Left lung (tissue), 14 donors: ENCODE measurements at places on chromosomes 12 and 14. TPM values are rescaled to one million over a fixed set of nuclear protein-coding genes. Genes with fewer than 3 reads are reported as not detected.

DNA sequence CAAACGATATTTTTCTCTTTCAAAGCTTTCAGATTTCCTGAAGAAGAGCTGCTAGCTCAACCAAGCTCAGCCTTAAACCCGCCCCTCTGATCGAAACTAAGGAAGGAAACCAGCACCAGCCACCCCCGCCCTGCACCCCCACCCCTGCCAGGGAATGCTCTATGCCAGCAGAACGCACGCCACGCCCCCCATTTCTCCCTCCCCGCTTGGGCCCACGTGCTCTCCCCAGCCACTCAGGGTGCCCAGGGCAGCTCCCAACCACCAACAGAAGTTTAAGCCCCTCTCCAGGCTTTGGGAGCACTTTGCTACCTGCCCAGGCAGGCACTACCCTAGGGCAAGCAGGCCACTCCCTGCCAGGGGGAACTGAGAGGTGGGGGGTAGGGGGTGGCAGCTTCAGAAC lies 18.8 kb upstream of the KRT78 start:
- H3K36me3 ChIP-seq: no peaks in the 10 kb centered on the region
- no peaks in the 10 kb centered on the region for H3K27me3 ChIP-seq
- peak; percentile 84 for DNase-seq
- no peak overlapping the region for H3K4me3 ChIP-seq
- H3K27ac ChIP-seq: no peak overlapping the region
- H3K4me1 ChIP-seq: peaks cover 27% of the 10 kb centered on the region

DNA sequence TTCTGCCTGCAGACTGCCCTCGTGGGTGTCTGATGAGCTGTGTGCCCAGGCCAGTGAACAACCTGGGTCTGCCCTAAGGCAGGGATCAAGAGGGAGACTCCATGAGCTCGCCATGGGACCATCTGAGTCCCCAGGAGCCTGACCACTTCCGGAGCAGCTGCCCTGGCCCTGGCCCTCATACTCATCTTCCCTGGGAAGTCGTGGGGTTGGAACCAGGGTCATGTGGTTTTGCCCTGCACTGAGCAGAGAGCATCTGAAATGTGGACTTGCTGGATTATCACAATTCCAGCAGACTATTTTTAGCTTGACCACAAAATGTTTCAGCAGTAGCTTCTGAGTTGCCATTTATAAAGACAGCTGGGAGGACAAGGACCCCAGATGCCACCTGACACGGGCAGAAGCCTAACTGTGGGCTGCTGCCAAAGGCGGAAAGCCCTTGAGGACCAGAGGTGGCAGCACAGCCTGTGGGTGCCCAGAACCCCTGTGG lies 6.7 kb downstream of the BTBD6 start:
- no peaks in the 10 kb centered on the region for H3K27me3 ChIP-seq
- H3K36me3 ChIP-seq: peaks cover 40% of the 10 kb centered on the region
- H3K27ac ChIP-seq: no peak overlapping the region
- DNase-seq: no peak

GRCh38 chr14:101217616-101218371 lies 314.3 kb upstream of the RTL1 start:
- no peaks in the 10 kb centered on the region for H3K36me3 ChIP-seq
- H3K27ac ChIP-seq: no peak overlapping the region
- no peaks in the 10 kb centered on the region for H3K4me1 ChIP-seq
- H3K4me3 ChIP-seq: no peak overlapping the region
- DNase-seq: no peak
- H3K27me3 ChIP-seq: no peaks in the 10 kb centered on the region

DNA sequence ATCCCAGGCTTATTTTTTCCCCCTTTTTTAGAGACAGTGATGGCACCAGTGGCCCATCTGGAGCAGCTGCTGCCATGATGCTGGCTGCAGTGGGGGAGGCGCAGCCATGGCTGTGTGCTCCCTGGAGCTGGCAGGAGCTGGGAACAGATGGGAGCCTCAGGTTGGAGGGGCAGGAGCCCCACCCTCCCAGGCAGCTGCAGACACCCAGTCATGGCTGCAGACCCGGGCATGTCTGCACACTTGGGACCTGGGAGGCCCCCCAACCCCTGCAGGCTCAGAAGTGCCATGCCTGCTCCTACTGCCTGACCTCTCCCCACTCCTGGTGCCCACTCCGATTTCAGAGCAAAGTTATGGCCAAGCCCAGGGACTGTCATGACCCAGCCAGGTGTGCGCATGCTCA lies 25.1 kb downstream of the CDKL1 start:
- H3K4me1 ChIP-seq: no peaks in the 10 kb centered on the region
- no peak for DNase-seq
- H3K4me3 ChIP-seq: no peak overlapping the region
- no peaks in the 10 kb centered on the region for H3K36me3 ChIP-seq
- H3K27ac ChIP-seq: no peak overlapping the region

The SLC6A15 gene
- total RNA-seq: not detected

- no peaks in the 10 kb centered on the region for H3K36me3 ChIP-seq
- no peaks in the 10 kb centered on the region for H3K4me1 ChIP-seq
- no peak overlapping the region for H3K4me3 ChIP-seq
- no peak for DNase-seq
Measured at GRCh38 chr14:45785240-45785639, 532.2 kb upstream of the MIS18BP1 start.

DNA sequence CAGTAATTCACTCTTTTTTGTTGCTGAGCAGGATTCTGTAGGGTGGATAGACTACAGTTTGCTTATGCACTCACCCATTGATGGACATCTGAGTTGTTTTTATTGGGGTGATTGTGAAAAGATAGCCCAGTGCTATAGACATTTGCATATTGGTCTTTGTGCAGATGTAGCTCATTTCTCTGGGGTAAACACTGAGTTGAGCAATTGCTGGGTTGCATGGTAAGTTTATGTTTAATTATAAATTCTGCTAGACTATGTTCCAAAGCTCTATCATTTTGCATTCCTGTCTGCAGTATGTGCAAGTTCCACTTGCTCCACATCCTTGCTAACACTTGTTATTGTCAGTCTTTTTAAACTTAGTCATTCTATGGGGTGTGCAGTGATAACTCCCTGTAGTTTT lies 65.4 kb upstream of the RFLNA start:
- H3K27ac ChIP-seq: no peak overlapping the region
- DNase-seq: no peak
- H3K4me3 ChIP-seq: no peak overlapping the region
- no peaks in the 10 kb centered on the region for H3K27me3 ChIP-seq
- peaks cover 14% of the 10 kb centered on the region for H3K4me1 ChIP-seq
- H3K36me3 ChIP-seq: no peaks in the 10 kb centered on the region

- H3K4me3 ChIP-seq: no peak overlapping the region
- peaks cover 54% of the 10 kb centered on the region for H3K4me1 ChIP-seq
- no peaks in the 10 kb centered on the region for H3K36me3 ChIP-seq
- H3K27me3 ChIP-seq: no peaks in the 10 kb centered on the region
- peak; percentile 89 for DNase-seq
- H3K27ac ChIP-seq: peak overlapping the region; percentile 60
Measured at GRCh38 chr14:69715725-69716477, 51.0 kb upstream of the SRSF5 start.

DNA sequence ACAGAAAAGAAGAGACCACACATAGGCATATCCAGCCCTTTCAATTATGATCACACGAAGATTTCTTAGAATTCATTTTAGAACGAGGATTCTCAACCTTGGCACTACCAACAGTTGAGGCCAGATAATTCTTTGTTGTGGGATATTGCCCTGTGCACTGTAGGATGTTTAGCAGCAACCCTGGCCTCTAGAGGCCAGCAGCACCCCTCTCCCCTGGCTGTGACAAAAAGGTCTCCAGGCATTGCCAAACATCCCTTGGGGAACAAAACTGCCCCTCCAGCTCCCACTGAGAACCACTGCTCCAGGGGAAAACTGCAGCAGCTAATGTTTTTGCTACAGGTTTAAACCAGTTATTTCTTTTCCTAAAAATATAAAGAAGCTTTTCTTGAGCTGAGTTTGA lies 7.1 kb downstream of the NT5DC3 start:
- H3K4me1 ChIP-seq: peaks cover 3% of the 10 kb centered on the region
- no peak overlapping the region for H3K27ac ChIP-seq
- no peaks in the 10 kb centered on the region for H3K36me3 ChIP-seq
- no peak overlapping the region for H3K4me3 ChIP-seq
- H3K27me3 ChIP-seq: no peaks in the 10 kb centered on the region
- no peak for DNase-seq

- DNase-seq: no peak
- no peaks in the 10 kb centered on the region for H3K27me3 ChIP-seq
- H3K4me3 ChIP-seq: no peak overlapping the region
- no peak overlapping the region for H3K27ac ChIP-seq
- no peaks in the 10 kb centered on the region for H3K36me3 ChIP-seq
- H3K4me1 ChIP-seq: no peaks in the 10 kb centered on the region
Measured at GRCh38 chr12:95724767-95725166, 65.8 kb downstream of the NTN4 start.

DNA sequence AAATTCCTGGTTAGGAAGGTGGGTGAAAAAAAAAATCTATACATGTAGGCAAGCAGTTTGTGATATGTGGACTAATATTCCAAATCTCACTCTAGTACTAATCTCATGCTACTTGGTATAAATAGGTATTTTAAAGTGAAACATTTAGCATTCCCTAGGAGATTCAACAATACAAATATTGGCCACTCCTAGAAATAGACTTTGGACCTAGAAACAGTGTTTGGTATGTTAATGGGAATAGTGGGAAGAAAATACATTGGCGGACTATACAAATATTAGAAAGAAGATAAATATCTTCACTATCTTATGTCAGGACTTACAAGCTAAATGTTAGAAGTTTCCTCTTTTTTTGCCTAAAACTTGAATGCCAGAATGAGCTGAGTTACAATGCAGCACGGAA lies 28.2 kb downstream of the HIGD1C start:
- no peaks in the 10 kb centered on the region for H3K27me3 ChIP-seq
- no peak overlapping the region for H3K4me3 ChIP-seq
- peaks cover 26% of the 10 kb centered on the region for H3K36me3 ChIP-seq

DNA sequence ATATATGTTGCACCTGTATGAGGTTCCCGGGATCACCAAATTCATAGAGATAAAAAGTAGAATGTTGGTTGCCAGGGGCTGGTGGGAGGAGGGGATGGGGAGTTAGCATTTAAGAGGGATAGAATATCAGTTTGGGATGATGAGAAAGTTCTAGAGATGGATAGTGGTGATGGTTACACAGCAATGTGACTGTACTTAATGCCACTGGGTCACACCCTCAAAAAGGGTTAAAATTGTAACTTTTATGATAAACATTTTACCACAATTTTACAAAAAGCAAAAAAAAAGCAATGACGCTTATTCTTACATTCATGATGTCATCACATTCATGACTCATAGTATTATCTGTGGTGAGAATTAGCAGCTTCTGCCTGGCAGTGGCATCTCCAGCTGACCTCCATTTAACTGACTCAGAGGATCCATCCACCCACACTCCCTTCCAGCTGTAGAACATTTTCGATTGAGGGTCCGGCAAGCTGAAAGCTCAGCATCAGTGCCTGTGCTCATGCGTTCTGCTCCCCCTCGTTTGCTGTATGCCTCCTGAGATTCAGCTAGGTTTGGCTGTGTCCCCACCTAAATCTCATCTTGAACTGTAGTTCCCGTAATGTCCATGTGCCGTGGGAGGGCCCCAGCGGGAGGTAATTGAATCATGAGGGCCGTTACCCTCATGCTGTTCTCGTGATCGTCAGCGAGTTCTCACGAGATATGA lies 64.8 kb upstream of the TMEM260 start:
- H3K4me3 ChIP-seq: no peak overlapping the region
- no peaks in the 10 kb centered on the region for H3K36me3 ChIP-seq
- H3K27ac ChIP-seq: no peak overlapping the region
- no peaks in the 10 kb centered on the region for H3K4me1 ChIP-seq
- no peaks in the 10 kb centered on the region for H3K27me3 ChIP-seq

- H3K36me3 ChIP-seq: no peaks in the 10 kb centered on the region
- peaks cover 82% of the 10 kb centered on the region for H3K4me1 ChIP-seq
- DNase-seq: no peak
- H3K27ac ChIP-seq: no peak overlapping the region
Measured at GRCh38 chr12:101826766-101827368, 3.9 kb downstream of the GNPTAB start.

GRCh38 chr12:133038118-133038709 lies 905 bp downstream of the ZNF84 start:
- no peak for DNase-seq
- no peaks in the 10 kb centered on the region for H3K27me3 ChIP-seq
- H3K4me1 ChIP-seq: peaks cover 9% of the 10 kb centered on the region
- H3K36me3 ChIP-seq: no peaks in the 10 kb centered on the region
- peak overlapping the region; percentile 68 for H3K4me3 ChIP-seq

- H3K4me3 ChIP-seq: no peak overlapping the region
- no peaks in the 10 kb centered on the region for H3K27me3 ChIP-seq
- no peaks in the 10 kb centered on the region for H3K36me3 ChIP-seq
- no peaks in the 10 kb centered on the region for H3K4me1 ChIP-seq
Measured at GRCh38 chr12:85673921-85674420, 162.2 kb downstream of the RASSF9 start.

DNA sequence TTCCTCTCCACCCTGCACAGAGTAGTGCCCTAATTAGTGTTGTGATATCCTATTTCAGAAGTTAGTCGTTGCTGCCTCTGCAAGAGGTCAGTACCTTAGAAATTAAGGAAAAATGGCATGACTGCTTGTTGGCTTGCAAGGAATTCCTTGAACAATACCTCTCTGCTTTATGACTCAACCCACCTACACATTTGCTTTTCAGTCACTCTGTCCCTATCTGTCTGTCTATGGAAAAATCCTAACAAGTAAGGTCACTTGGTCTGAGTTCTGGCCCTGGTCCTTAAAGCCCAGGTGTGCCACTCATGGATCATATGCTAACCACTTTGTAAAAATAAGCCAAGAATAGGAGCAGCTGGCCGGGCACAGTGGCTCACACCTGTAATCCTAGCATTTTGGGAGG lies 116.4 kb upstream of the ATF1 start:
- no peaks in the 10 kb centered on the region for H3K27me3 ChIP-seq
- H3K4me1 ChIP-seq: no peaks in the 10 kb centered on the region
- no peaks in the 10 kb centered on the region for H3K36me3 ChIP-seq
- H3K27ac ChIP-seq: no peak overlapping the region

DNA sequence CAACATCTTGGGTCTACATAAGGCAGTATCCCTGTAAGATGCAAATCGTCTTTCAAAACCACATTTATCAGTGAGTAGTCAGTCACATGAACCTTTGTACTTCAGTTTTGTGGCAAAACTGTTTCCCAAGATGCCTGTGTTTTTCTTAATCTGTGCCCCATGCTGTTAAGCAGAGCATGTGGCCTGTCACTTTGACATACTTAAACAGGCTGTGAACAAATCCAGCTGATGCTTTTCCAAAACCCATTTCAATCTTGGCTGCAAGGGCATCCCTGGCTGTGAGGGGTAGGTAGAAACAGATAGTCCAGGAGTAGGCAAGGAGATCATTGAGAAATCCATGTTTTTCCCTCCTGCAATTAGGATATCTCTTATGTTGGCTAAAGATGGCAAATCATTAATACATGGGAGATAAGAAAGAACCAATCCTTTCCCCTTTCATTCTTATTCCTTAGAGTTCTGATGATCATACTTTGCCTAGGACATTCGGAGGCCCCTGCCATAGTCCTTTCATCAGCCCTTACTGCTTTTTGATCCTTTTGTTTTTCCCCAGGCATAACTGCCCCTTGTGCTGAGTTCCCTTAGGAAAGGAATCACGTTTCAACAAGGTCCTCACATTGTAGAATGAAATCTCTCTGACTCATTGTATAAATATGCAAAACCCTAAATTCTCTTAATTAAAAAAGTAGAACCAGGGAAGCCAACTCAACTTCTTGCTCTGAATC lies 121.1 kb upstream of the EEA1 start:
- H3K36me3 ChIP-seq: no peaks in the 10 kb centered on the region
- H3K4me3 ChIP-seq: no peak overlapping the region
- no peak overlapping the region for H3K27ac ChIP-seq
- H3K4me1 ChIP-seq: no peaks in the 10 kb centered on the region
- H3K27me3 ChIP-seq: no peaks in the 10 kb centered on the region
